Fibroblast of mammary gland (primary cell): ENCODE measurements at places on chromosomes 4 and X.

- no peak for DNase-seq
Measured at GRCh38 chr4:78774417-78774816, 1.7 kb upstream of the BMP2K start.

DNA sequence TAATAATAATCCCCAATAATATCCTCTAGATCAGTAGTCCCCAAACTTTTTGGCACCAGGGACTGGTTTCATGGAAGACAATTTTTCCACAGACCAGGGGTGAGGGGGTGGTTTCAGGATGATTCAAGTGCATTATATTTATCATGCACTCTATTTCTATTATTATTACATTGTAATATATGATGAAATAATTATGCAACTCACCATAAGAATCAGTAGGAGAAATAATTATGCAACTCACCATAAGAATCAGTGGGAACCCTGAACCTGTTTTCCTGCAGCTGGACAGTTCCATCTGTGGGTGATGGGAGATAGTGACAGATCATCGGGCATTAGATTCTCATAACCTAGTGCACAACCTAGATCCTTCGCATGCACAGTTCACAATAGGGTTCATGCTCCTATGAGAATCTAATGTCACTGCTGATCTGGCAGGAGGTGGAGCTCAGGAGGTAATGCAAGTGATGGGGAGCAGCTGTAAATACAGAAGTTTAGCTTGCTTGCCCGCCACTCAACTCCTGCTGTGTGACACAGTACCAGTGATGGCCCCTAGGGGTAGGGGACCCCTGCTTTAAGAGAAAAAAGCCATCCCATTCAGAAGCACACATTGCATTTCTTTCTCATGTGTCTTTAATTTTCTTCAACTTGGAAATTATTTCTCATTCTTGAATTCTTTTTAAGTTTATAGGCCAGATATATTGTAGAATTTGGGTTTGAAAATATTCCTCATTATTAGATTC is 16.0 kb upstream of the SH3RF1 start:
- DNase-seq = peak; percentile 29

DNA sequence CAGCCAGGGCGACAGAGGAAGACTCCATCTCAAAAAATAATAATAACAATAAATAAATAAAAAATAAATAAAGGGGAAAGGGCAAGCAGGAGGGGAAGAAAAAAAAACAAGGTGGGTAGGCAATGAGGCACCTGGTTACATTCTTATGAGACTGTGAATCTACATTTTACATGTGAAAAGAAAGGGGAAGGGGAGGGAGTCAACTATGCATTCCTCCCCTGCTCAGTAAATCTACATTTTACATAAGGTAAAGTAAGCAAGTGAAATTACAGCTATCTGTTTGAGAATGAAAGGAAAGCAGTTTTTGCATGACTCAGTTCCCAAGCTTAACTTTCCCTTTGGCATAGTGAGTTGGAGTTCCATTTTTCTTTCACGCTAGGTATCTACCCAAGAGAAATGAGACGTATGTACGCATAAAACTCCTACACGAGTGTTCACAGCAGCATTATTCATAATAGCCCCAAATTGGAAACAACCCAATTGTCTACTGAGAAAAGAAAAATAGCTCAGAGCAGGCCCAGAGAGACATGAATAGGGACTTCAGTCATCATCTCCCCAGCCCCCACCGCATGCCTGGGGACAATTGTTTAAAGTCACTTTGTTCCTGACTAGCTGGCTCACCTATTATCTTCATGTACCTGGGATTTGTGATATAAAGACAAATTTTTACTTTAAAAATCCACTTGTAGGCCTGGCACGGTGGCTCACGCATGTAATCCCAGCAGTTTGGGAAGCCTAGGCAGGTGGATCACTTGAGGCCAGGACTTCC is 52.4 kb downstream of the DDX3X start:
- peak; percentile 56 for DNase-seq

DNA sequence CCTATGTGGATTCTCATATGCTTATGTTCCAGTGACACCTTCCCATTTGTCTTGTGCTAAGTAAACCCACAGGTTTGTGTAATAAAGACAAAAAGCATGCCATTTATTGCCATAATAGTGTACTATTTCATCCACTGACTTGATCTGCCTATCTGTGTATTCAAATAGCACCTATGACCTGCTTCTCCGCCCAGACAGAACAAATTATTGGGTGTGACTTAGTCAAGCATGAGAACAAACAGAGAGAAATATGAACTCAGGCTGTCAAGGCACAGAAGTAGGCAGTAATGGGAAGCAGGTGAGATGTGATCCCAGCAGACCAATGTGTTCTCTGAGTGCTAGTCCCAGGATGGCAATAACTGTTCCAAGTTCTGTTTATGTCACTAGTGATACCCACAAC is 25.4 kb downstream of the ELOVL6 start:
- DNase-seq = no peak

DNA sequence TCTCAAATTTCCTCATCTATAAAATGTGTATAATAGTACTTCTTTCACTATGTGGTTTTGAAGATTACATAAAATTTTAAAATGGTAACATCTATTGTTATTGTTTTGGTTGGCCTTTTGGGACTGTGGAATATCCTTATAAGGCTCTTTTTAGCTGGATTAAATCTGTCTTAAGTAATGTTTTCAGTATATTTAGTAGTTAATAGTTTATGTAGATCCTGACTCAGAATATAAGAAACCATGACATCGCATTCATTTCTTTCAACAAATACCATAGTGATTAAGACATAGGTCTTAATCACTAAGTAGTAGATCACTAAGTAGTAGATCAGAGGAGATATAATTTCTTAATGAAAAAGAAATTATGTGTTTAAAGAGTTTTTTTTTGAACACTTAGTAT is 48.5 kb downstream of the MRPL1 start:
- DNase-seq = peak; percentile 28

DNA sequence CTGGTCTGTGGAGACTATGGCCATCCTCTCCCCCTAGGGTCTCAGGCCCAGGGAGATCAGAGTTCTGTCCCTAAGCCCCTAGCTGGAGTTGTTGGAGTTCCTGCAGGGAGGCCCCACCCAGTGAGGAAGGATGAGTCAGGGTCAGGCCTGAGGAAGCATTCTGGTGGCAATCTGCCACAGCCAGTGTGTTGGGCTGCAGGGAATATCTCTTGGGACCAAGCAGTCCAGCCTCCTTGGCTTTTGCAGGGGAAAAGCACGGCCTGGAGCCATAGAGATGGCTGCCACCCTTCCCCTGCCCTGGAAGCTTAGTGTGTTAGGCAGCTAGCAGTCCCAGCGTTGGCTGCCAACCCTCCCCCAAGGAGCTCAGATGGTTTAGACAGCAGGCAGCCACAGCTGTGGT is 202.4 kb downstream of the RTL9 start:
- DNase-seq = peak; percentile 84

DNA sequence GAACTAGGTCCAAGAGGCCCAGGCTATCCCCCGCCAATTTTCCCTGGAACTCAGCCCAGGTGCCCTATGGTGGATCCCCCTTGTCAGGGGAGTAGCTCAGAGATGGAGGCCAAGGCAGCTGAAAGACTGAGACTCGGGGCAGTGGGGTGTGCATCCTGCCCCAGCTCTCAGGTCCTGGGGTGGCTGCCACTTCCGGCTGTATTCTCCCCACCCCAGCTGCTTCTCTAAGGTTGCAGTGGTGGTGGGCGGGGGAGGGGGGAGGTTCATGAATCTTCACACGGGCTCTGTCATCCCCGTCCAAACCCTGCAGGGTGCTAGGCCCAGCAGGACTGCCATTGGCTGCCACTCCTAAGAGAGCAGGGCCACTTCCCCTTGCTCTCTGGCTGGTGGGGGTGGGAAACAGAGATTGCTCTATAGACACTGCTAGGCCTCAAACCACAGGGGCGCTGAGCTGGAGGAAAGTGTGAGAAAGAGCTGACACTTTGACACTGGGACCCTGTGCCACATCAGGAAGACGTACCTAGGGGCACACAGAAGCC is 1.5 kb downstream of the SASH3 start:
- DNase-seq = no peak

DNA sequence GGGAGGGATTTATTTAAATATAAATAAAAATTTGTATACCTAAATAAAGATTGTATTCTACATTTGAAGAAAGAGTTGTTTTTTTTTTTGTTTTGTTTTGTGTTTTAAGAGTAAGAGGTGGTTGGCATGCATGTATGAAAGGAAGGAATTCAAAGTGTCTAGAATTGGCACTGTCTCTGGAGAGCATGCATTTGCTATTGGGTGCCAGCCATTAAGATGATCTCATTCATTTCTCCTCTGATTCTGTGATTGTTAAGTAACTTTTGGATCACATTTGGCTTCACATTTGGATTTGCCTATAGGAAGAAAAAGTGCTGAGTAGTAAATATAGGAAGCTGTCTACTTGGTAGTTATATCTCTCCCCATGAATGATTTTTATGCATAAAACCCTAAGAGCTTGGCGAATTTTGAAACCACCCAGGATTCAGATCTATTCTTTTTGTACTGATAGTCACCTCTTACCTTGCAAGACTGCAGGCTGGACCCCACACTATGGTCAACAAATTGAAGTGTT is 7.8 kb upstream of the BOD1L1 start:
- peak; percentile 25 for DNase-seq

DNA sequence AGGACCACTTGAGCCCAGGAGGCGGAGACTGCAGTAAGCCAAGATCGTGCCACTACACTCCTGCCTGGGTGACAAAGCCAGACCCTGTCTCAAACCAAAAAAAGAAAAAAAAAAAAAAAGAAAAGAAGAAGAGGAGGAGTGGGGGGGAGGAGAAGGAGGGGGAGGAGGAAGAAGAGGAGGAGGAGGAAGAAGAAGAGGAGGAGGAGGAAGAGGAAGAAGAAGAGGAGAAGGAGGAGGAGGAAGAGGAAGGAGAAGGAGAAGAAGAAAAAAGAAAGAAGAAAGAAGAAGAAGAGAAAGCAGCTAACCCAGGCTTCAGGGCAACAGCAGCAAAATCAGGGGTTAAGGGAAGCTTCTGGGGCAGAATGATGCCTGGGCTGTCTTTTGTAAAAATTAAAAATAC is 27.5 kb downstream of the VMA21 start:
- no peak for DNase-seq

DNA sequence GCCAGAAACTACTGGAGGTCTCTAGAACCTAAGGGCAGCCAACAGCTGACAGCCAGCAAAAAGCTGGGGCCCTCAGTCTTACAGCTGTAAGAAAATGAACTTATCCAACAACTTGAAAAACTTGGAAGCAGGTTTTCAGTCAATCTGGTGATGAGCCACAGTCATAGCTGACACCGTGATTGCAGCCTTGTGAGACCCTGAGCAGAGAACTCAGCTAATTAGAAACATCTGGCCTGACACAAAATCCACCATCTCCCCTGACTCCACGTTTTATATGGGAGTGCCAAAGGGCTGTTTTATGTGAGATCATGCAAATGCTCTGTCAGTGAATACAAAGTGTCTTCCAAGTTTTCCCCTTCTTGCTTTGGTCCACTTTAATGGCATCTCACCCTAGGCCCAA is 198.8 kb upstream of the DCAF8L1 start:
- DNase-seq = no peak

GRCh38 chr4:161696944-161697343 is 466.9 kb downstream of the FSTL5 start:
- no peak for DNase-seq

DNA sequence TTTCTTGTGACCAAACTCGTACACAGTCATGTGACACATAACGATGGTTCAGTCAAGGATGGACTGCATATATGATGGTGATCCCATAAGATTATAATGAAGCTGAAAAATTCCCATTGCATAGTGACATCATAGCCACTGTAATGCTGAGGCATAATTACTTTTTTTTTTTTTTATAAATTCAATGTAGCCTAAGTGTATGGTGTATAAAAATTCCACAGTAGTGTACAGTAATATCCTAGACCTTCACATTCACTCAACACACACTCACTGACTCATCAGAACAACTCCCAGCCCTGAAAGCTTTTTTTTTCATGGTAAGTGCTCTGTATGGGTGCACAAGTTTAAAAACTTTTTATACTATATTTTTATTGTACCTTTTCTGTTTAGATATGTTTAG is 105.0 kb downstream of the AREG start:
- peak; percentile 62 for DNase-seq

DNA sequence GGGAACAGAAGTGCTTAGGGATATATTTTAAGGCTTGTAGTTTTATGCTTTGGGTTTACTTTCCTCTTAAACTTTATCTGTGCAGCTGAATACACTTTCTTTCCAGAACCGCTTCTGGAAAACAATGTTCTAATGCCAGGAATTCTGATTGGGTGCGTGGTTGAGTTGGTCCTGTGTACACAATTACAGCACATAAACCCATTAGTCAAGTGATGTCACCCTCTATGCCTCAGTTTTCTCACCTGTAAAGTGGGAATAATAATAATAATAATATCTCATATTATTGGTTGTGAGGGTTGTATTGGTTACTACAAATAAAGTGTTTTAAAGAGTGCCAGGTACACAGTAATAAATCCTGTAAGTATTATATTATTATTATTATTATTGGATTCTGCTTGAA is 129.2 kb downstream of the MID1IP1 start:
- DNase-seq = no peak

DNA sequence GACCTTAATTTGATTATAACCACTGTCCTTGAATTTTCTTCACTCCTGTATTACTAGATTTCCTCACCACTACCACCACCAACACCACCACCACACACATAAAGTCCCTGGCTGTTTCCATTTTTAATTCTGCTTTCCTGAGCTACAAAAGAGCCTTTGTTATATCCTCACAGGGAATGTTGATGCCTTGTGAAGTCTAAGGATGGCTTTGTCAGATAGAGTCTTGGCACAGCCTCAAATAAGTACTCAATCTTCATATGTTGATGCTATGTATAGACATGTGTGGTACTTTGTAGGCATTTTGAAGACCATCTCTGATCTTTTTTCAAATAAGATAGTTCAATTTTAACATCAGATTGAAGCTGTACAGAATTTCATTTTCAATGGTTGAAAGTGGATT is 1016.7 kb upstream of the LCORL start:
- no peak for DNase-seq

GRCh38 chr4:36039026-36039425 is 205.3 kb downstream of the ARAP2 start:
- DNase-seq = no peak

DNA sequence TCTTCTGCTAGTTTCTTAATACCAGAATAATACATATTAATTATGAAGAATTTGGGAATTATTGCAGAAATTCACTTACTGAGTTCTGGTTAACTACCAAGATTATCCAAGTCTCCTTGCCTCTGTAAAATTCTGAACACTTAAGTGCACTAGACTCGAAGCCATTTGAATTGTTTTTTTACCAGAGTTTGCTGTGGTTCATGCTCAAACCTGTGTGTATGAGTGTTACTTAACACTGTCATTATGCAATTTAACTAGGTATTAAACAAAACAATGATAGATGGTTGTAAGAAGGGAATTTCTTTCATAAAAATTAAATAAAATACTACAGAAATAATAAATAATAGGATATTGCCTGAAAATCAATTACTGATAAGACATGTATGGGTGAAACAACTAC is 145.6 kb upstream of the FAT4 start:
- DNase-seq = no peak

- DNase-seq = no peak
Measured at GRCh38 chr4:85777908-85778631, 303.1 kb downstream of the ARHGAP24 start.

- no peak for DNase-seq
Measured at GRCh38 chr4:184292465-184292867, 74.8 kb upstream of the ENPP6 start.

- no peak for DNase-seq
Measured at GRCh38 chr4:148254621-148255343, 187.4 kb downstream of the NR3C2 start.
